ENCODE measurements at places on chromosomes 4 and X.

- DNase-seq = peak; percentile 51
Measured at GRCh38 chr4:39043861-39044363, 11.7 kb upstream of the TMEM156 start.

DNA sequence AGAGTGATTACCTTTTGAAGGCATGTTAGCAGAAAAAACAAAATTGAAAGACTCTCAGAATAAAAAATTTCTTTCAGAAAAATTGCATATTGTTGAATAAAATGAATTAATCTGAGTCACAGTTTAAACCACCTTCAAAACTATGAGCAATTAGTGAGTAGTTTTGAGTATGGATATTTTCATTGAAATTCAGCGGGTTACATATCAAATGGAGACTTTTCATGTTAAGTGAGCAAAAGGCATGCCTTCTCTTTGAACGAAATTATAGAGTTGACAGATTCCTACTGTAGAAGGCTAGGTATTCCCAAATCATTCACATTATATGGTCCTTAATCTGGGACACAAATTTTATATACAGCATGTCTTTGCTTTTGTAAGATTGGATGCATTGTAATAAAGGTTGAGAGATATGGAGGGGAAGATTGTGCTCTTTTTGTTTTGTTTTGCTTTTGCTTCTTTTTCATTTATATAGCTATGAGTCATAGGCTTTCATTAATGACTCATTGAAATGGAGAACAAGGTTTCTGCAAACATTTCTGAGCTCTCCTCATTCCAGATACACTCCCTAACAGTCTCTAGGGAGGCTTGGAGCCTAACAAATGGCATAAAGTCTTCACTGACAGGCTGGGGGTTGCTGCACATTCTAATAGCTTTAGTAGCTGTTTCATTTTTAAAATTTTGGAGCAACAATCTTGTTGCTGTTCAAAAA, 21.6 kb downstream of the PCDH18 start:
- no peak for DNase-seq

GRCh38 chr4:2291705-2292645, 30.1 kb upstream of the MXD4 start:
- no peak for DNase-seq

GRCh38 chr4:8383016-8383415, 57.5 kb downstream of the ACOX3 start:
- DNase-seq = no peak

DNA sequence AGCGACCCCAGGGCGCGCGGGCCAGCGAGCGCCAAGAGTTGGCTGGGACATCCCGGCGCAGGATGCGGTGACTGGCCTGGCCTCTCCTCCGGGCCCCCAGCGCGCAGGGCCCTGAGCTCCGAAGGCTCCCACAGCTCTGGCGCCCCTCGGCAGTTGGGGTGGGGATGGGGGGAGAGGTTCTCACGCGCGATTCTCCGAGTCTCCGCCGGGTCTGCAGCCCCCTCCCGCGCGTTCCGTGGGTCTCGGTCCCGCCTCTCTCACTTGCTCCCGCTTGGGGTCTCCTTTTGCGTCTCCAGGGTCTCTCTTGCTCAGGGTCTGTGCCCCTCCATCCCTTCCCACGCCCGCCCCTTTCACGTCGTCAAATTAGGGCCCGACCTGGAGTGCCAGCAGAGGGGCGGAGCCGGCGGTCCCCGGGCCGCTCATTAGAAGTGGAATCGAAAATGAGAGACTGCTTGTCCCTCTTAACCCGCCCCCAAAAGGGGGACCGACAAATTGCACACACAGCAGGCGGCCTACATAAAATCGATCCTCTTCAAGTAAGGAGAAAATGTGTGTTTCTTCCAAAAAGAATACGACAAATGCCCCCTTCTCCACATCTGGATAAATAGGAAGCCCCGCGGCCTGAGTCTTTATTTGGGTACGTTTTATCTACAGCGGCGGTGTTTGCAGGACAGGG, 877 bp upstream of the NKX1-1 start:
- DNase-seq = no peak

GRCh38 chr4:68359508-68359907, 9.6 kb upstream of the YTHDC1 start:
- no peak for DNase-seq
